Adrenal gland (tissue), 19 donors: ENCODE measurements at places on chromosomes 11 and 22. TPM values are rescaled to one million over a fixed set of nuclear protein-coding genes. Genes with fewer than 3 reads are reported as not detected.

PTPN5 gene
- 0.67 TPM for polyA plus RNA-seq

GRCh38 chr11:77287615-77288273 is 13.7 kb downstream of the GDPD4 start:
- DNase-seq: no peak

CABP4 gene
- 2.1 TPM for polyA plus RNA-seq

FXYD2 gene
- polyA plus RNA-seq: 3.6 TPM

ABCC8 gene
- polyA plus RNA-seq: 216 TPM

- DNase-seq: no peak
These were observed 46.5 kb downstream of the ADM start for GRCh38 chr11:10351435-10351764.

RAB36 gene
- polyA plus RNA-seq: 7.3 TPM

OR52A1 gene
- not detected for polyA plus RNA-seq

DNA sequence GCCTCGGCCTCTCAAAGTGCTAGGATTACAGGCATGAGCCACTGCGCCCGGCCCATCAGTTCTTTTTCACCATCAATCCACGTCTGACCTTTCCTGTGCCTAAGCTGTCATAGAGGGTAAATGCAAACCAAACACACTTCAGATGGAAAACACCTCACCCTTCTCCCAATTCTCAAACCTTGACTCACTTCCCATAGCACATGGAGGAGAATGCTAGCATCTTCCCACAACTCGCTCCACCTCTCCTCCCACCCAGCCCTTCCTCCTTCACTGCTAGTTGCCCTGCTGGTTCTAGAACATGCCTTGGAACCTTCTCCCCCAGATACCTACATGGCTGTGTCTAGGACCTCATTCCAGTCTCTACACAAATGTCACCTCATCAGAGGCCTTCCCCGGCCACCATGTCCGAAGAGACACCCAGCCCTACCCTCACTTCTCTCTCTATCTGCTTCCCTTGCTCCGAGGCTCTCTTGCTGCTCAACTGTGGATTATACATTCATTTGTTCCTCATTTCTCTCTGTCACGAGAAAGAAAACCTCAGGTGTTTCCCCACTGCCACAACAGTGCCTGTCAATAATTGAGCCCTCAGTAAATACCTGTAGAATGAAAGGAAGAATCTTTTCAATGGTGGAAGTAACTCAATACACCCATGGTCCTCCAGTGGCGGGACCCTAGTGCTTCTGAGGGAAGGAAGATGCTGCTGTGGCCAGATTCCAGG is 21.3 kb upstream of the NCF4 start:
- no peak for DNase-seq

DNA sequence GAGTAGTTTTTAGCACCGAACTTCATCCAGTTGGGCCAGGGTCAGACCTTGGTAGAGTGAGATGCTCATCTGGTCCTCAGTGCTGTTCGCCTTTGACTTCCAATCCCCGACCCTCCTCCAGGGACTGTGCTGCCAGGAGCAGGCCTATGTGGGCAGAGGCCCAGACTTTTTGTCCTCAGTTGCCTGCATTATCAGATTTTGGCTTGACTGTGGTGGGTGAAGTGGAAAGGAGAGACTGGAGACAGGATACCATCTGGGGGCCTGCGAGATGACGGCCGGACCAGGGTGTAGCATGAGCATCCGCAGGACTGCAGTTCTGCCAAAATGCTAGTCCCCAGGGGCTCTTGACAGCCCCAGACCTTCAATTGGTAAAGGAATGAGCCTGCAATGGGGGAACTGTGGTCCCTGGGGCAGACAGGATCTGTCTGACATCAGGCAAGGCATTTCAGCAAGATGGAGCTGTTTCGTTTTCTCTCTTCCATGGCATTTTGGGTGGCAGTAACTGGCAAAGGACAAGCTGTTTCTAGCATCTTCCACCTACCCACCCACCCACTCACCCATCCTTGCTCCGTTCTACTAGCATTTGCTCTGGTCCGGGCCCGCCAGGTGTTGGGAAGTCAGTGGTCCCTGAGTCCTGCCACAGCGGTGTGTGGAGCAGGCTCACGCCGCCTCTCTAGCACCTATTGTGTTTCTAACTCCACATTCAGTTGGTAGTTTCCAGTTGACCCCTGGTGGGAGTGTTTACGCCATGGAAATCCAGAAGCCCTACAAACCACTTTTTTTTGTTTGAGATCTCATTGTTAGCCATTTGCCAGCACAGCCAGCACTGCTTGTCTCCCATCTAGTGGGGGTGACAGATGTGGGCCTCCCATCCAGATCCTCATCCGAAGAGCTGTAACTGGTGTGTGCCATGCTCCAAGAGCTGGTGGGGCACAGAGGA is 53.5 kb downstream of the OTOG start:
- no peak for DNase-seq

GRCh38 chr11:16154715-16155396 is 201.5 kb downstream of the SOX6 start:
- no peak for DNase-seq
